ENCODE measurements at places on chromosomes 3 and 15.

DNA sequence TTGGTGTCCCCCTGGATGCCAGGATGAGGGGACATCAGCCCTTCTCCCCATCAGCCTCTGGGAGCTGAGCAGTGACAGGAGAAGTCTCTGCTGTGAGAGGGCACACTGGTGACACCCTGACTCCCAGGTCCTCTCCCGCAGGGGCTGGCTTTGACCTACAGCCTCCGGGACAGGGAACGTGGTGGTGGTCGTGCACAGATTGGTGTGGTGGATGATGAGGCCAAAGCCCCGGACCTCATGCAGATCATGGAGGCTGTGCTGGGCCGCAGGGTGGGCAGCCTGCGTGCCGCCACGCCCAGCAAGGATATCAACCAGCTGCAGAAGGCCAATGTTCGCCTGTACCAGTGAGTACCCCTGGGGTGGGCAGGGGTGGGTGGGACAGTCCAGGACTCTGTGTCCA lies 6.8 kb downstream of the VILL start:
- H3K36me3 ChIP-seq: no peaks in the 10 kb centered on the region
- H3K27ac ChIP-seq: no peak overlapping the region
- H3K4me1 ChIP-seq: peaks cover 25% of the 10 kb centered on the region
- no peak for DNase-seq
- H3K27me3 ChIP-seq: peaks cover 2% of the 10 kb centered on the region

GRCh38 chr15:80468796-80469195 lies 64.6 kb downstream of the ARNT2 start:
- H3K27ac ChIP-seq: no peak overlapping the region
- H3K27me3 ChIP-seq: no peaks in the 10 kb centered on the region
- no peak for DNase-seq
- H3K4me1 ChIP-seq: peaks cover 21% of the 10 kb centered on the region
- peaks cover 57% of the 10 kb centered on the region for H3K36me3 ChIP-seq

GRCh38 chr3:26406636-26407035 lies 215.9 kb upstream of the LRRC3B start:
- H3K4me3 ChIP-seq: no peak overlapping the region
- H3K27ac ChIP-seq: no peak overlapping the region
- no peaks in the 10 kb centered on the region for H3K4me1 ChIP-seq
- H3K27me3 ChIP-seq: no peaks in the 10 kb centered on the region

DNA sequence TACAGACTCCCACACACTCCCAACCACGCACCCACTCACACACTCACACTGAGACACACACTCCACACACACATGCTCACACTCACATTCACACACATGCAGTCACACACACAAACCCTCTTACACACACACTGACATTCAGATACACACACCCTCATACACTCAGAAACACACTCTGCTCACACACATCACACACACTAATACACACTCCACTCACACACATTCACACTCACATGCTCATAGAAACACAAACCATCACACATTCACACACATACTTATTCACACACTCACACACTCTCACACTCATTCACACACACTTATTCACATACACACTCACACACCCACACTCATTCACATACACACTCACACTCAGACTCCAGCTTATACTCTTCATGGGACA lies 509.3 kb downstream of the OCA2 start:
- no peaks in the 10 kb centered on the region for H3K4me1 ChIP-seq
- peaks cover 22% of the 10 kb centered on the region for H3K27me3 ChIP-seq
- no peak overlapping the region for H3K27ac ChIP-seq

DNA sequence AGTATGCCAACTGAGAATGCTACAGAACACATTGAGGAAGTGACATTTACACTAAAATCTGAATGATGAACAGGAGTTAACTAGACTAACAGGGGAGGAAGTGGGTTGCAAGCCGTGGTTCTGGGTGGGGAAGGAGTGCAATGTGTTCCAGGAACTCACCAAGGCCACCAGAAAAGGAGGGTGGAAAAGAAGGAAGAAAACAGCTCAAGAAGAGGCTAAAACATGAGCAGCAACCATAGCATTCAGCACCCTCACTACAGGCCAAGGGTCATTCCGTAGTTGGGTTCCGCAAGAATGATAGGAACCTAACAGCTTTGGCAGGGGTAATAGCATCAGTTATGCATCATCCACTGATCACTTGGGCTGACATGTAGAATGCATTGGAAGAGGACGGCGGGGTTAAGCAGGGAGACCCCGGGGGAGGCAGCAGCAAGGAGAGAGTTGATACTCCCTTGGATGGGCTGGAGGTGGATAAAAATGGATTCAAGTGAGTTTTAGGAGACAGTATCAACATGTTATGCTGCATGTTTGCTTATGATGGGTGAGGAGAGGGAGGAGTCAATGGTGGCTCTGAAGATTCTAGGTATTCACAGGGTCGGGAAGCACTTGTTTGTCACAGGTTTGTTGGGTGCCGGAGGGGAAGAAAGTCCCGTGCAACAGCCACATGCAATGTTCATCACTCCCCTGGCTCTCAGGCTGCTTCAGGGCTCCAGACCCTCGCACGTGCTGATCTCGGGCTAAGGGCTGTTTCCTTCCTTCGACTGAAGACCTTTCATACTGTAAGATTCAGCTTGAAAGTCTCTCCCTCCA lies 53.2 kb downstream of the LIPC start:
- peaks cover 7% of the 10 kb centered on the region for H3K4me1 ChIP-seq
- no peak overlapping the region for H3K4me3 ChIP-seq
- DNase-seq: no peak
- H3K27me3 ChIP-seq: no peaks in the 10 kb centered on the region

GRCh38 chr15:55526559-55527036 lies 18.6 kb upstream of the DNAAF4 start:
- peaks cover 25% of the 10 kb centered on the region for H3K27me3 ChIP-seq
- no peak overlapping the region for H3K4me3 ChIP-seq
- DNase-seq: no peak
- H3K36me3 ChIP-seq: peaks cover 5% of the 10 kb centered on the region
- peaks cover 11% of the 10 kb centered on the region for H3K4me1 ChIP-seq
- H3K27ac ChIP-seq: no peak overlapping the region

GRCh38 chr15:44598892-44599291 lies 61.9 kb downstream of the EIF3J start:
- no peak overlapping the region for H3K27ac ChIP-seq
- peaks cover 53% of the 10 kb centered on the region for H3K36me3 ChIP-seq
- no peak for DNase-seq
- H3K4me1 ChIP-seq: no peaks in the 10 kb centered on the region

DNA sequence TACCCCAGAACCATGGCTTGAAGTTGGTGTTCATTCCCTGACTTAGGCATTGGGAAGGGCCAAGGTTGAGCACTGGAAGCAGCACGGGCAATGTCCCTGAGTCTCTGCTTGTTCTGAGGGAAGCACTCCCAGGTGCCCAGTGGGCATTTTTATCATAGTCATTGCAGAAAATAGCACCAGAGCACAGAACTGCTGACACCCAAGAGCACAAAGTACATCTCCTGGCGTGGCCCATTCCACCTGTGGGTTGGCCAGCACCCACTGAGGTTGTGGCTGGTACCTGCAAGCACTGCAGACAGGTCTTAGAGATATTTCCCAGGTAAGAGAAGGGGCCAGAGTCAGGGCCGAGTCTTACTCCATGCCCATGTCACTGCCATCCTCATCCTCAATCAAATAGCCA lies 28.5 kb upstream of the GCNT3 start:
- H3K36me3 ChIP-seq: no peaks in the 10 kb centered on the region
- peaks cover 44% of the 10 kb centered on the region for H3K27me3 ChIP-seq
- H3K4me3 ChIP-seq: no peak overlapping the region
- no peak overlapping the region for H3K27ac ChIP-seq

GRCh38 chr3:152241142-152242017 lies 27.3 kb upstream of the MBNL1 start:
- H3K36me3 ChIP-seq: no peaks in the 10 kb centered on the region
- peaks cover 10% of the 10 kb centered on the region for H3K4me1 ChIP-seq
- H3K27ac ChIP-seq: no peak overlapping the region
- H3K27me3 ChIP-seq: no peaks in the 10 kb centered on the region

DNA sequence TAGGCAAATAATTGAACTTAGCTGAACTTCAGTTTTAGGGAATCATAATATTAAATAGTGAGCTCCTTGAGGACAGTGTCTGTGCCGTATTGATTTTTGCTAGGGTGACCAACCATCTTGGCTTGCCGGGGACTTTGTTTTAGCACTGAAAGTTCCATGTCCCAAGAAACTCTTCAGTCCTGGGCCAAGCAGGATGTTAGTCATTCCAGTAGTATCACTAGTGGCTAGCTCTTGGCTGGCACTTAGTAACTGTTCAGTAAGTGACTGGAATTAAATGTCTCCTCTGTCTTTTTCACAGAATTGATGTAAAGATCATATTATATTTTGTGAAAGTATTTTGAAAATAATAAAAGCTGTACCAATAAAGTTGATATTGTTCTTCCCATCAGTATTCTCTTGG lies 42.3 kb downstream of the RSRC1 start:
- DNase-seq: no peak
- no peak overlapping the region for H3K4me3 ChIP-seq
- no peak overlapping the region for H3K27ac ChIP-seq
- H3K36me3 ChIP-seq: peaks cover 17% of the 10 kb centered on the region
- H3K27me3 ChIP-seq: no peaks in the 10 kb centered on the region
- H3K4me1 ChIP-seq: no peaks in the 10 kb centered on the region
